CD4-positive, alpha-beta T cell treated with Interleukin-6 for 4 hours (primary cell): ENCODE measurements at places on chromosomes 13 and 19.

- no peak for DNase-seq
These were observed 330.2 kb downstream of the MZT1 start for GRCh38 chr13:72397265-72397664.

- no peak for DNase-seq
These were observed 1784.6 kb downstream of the SLITRK5 start for GRCh38 chr13:89455741-89456140.

DNA sequence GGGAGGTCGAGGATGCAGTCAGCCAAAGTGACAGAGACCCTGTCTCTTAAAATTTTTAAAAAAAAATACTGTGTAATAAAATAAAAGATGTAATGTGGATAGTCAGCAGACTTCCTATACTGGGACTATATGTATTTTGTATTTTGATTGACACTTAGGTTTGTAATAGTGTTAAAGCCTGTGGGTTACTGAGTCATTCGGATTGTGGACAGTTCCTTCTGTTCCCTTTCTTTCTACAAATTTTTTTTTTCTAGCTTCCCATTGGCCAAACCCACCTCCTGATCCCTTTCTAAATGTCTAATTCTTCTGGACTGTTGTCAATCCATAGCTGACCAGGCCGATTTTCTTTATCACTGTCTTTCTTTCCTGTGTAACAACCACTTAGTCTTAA is 108.0 kb downstream of the DNAJC3 start:
- DNase-seq, result no peak

DNA sequence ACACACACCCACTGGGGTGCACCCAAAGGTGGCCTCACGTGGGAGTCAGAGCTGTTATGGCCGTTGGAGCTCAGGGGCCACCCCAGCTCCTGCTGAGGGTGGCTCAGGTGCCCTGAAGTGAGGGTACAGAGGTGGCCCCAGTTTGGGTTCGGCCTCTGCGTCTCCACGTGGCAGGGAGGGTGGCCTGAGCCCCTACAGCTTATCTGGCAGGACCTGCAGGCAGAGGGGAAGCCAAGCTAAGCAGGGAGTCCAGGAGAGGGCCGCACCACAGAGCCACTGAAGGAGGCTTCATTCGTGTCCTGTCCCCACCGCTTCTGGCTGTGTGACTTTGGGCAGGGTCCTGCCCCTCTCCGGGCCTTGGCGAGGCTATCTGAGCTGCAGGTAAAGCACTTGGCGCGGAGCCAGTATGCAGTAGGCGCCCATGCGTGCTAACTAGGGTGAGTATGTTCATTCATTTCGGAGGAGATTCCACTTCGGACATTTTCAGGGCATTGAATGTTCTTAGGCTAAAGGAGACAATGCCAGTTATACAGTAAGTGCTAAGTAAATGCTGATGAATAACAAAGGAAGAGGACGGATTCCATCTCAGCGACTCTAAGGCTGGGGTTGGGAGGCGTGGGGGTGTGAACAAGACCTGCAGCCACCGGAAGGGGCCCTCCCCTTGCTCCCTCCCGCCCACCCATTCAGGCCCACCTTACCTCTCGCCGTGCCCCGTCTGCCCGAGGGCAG is 4.9 kb downstream of the REX1BD start:
- DNase-seq, result no peak

DNA sequence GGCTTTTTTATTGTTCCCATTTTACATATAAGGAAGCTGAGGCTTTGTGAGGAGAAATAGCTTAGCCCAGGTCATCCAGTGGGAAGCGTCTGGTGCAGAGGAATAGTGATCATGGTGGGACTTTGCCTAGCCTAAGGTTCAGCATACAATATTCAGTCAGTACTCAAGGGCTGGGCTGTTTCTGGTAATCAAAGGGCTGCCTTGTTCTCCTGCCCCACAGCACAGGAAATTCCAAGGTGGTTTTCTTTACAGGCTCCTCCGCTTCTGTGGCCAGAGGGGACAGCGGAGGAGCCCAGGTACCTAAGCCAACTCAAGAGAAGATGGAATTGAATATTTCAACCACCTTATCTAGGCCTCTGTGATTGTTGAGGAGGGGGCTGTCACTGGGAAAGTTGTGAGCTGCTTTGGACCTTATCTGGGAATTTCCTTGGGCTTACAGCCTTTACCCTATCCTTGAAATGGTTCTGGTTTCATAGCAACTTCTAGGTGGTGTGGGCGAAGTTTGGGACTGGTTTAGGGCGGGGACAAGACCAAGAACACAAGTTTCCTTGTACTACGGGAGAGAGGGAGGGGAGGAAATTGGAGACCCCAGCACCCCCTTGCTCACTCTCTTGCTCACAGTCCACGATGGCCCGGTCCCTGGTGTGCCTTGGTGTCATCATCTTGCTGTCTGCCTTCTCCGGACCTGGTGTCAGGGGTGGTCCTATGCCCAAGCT is at the start of gene MIA:
TSS of gene MIA (plus strand) at position 606 of the 716 bp plus-strand sequence. CDS start at position 628, 22 bp downstream.
- no peak for DNase-seq

DNA sequence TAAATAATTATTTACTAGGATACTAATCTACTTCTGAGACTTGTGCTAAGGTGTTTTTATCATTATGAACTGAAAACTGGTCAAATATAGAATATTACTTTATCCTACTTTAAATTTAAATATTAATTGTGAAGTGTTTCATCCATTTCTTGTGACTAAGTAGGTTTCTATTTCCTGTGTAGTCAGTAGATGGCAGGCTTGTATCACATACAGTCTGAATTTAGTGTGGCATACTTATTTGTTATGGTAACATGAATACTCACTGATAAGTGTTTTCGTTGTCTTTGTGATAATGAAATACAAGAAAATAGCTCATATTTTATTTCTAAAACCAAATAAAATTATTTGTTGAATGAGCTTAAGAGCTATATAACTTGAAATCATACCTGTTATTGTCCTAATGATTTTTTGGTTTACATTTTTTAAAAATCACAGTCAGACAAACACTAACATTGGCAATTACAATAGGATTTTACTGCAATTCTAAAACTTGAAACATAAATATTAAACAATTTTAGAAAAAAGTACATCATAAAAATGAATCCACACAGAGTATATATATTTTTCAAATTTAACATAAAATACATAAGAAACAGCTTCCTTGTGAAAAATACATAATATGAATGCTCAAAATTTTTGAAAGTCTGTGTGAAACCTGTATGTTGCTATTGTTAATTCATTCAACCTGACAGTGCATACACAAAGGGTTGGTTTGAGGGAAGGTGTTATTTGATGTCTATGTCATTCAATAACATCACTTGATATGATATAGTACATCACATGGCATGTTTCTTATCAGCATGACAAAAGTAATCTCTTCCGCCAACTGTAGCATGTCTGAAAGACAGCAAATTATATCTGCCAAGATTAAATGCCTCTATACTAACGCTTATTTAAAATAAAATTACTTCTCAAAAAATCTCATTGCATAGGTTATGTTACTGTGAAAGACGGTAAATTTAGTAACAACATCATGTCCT is 904.8 kb upstream of the PCDH20 start:
- DNase-seq, result no peak

GRCh38 chr13:107730813-107731212 is 484.5 kb downstream of the LIG4 start:
- DNase-seq, result no peak

DNA sequence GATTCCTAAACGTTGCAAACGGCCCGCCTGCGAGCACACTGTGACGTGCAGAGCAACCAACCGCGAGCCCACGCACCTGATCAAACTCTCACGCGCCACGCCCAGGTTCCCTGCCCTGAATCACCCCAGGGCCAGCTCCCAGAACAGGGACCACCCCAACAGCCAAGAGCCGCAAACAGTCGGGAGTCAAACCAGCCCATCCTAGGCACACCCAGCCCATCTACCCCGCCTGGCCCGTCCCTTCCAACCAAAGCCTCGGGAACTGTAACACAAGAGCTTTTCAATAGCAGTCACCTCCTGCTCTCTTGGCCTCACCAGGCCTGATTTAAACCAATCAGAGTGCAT is 8.9 kb downstream of the PIP5K1C start:
- no peak for DNase-seq

GRCh38 chr13:93732186-93732585 is 505.6 kb downstream of the GPC6 start:
- no peak for DNase-seq

DNA sequence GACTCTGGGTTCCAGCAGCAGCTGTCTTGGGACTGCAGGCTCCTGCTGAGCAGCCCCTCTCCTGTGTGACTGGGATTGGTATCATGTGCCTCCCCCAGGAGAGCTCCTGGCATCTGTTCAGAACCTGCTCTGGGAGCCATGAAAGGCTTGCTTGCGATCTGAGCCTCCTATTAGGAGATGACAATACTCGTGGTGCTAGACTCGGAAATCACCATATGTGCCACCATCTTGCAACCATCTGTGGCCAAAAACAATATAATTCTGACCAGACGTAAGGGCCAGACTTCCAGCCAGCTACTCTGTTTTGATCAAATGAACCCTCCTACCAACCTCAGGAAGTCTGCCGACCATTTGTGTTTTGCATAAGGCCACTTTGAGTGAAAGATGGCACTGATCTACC is 484.7 kb downstream of the IRS2 start:
- DNase-seq, result no peak

GRCh38 chr19:15231271-15231670 is 977 bp downstream of the EPHX3 start:
- no peak for DNase-seq

GRCh38 chr13:22594041-22594440 is 586.7 kb upstream of the SGCG start:
- DNase-seq, result no peak

DNA sequence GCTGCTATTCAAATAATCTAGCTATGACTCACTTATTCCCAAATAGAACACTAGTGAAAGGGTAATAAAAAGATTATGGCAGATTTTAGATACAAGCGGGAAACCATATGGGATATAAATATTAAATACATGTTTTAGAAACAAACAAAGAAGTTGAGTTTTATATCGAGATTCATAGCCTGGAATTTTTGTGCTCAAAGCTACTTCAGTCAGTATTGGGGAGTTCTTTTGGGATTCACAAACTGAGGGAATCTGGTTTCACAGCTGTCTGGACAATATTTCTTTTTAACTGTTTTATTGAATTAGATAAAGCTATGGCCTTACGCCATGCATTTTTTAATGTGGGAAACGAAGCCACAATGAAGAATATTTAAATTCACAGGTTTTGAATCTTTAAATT is 257.1 kb upstream of the PCDH20 start:
- DNase-seq, result no peak

GRCh38 chr19:28486926-28487325 is 726.0 kb downstream of the UQCRFS1 start:
- DNase-seq, result no peak

GRCh38 chr13:97344265-97345175 is 89.4 kb upstream of the RAP2A start:
- DNase-seq, result peak; percentile 64

DNA sequence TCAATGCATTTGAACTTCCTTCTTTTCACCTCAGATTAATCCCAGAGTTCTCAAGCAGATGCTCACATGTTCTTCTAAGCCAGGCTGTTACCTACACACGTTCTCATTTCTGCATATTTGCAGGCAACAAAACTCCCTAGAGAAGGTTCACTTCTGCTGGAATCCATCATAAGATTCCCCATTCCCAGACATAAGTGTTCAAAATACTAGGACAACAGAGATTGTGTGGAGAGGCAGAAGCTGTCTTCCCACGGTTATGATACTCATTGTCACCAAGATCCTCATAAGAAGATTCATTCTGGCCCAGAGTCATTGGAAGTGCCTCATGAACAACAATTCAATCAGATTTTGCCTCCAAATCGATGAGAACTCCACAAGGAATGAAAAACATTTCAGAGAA is 931.6 kb upstream of the MIR17HG start:
- DNase-seq, result no peak

DNA sequence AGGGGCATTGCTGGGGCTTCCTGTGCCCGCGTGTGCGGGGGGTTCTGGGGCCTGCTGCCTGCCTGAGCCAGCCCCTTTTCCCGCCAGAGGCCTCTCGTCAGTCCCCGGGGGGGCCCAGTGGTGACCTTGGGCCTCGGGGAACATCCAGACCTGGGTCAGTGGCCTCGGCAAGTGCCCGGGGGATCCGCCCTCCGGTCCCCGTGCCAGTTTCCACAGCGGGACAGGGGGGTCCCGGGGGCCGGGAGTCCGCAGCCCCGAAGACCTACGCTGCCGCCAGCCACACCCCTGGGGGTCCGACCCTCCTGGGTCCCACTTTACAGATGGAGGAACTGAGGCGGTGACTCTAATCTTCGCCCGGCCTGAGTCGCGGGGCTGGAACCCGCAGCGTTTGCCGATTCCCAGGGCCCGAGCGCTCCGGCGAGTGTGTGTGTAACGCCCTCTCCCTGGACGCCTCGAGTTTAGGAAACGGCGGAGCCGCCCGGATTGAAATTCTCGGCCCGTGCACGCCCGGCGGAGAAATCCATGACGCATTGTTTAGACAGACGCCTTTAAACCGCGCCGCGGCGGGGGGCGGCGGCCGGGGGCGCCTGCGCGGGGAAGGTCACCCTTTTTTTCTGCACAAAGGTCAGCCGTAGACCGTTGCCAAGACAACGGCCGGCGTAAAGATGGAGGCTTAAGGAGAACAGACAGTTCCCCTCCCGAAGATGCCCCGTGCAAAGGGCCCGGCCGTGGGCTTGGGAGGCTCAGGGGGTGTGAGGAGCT is 39.3 kb downstream of the EFNA2 start:
- peak; percentile 27 for DNase-seq

DNA sequence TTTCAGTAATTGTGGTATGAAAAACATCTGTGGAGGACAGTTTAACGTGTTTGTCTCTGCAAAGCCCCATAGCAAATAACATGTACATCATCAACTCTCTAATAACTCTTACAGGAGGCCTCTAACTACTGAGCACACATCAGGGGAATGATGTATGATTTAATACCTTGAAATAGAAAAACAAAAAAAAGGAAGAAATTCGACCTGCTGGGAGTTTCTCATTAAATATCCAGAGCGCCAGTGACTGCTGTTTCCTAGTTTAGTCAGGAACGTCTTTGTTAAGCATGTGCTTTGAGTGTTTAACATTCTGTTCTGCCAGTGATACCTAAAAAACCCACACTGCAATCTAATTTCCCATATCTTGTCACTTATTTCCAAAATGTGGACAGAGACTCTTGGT is 235.4 kb downstream of the PCDH20 start:
- DNase-seq, result no peak

- peak; percentile 23 for DNase-seq
These were observed 63.7 kb upstream of the NPAS1 start for GRCh38 chr19:46955813-46956371.

DNA sequence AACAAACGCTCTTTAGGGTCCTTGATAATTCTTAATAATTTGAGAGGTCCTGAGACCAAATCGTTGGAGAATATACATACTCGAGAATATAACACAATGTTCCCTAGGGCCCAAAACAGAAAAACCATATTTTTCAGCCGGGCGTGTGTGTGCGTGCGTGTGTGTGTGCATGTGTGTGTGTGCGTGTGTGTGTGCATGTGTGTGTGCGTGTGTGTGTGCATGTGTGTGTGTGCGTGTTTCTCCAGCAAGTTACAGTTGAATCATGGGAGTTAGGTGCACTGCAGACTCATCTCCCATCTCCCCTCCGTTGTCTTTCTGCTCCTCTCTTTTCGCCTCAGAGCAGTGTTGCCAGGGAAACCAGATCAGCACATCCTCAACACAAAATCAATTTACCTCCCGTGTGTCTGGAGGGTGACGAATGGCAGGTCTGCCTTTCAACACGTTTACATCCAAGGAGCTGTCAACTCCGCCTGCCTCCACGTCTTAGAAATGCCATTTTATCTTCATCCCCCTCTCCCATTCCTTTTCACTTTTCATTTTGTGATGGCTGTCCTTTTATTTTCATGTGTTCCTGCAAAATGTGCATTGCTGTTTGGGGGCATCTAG is 8.3 kb upstream of the PNMA8B start:
- DNase-seq, result no peak
